ENCODE measurements at places on chromosomes 7 and 10.
A peak's percentile ranks its signal among the peaks of the same experiment; 100 is the strongest.

- no peak for DNase-seq
These were observed 73.1 kb downstream of the HTR7 start for GRCh38 chr10:90784771-90785170.

DNA sequence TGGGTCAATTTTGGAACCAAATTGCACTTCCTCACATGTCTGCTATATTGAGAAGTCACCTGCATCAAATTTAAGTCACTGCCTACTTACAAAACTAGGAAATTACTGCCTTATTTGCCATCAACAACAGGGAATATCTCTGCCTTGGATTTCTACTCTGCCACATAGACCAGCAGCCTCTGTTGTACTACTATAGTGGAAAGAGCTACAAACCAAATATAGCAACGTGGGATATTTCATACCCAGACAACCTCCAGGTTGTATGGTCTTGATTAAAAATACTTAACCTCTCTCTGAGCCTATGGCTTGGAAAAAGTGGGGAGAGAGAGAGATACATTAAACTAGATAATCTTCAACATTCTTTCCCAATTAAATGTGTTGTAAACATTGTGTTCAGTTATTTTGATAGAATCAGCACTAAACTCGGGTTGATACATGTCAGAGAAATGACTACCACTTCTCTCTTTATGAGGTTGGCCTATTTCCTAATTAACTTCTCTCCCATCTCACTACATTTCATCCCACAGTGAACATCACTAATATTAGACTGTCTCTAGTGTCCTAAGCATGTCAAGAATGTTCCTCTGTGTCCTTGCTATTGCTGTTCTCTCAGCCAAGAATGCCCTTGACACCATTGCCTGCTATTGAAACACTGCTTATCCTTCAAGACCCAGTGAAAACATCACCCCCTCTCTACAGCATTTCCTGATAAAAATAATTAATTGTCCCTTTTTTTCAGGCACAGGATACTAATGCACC, 421.2 kb downstream of the IPMK start:
- no peak for DNase-seq

DNA sequence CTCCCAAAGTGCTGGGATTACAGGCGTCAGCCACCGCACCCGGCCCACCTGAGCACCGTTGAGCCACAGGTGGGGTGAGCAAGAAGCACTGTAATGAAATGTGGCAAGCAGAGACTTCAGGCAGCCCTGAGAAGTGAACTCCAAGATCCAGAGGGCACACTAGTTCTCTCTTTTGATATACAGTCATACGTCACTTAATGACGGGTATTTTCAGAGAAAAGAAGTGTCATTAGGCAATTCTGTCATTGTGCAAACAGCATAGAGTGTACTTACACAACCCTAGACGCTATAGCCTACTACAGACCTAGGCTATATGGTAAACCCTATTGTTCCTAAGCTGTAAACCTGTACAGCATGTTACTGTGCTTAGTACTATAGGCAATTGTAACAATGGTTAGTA, 7.9 kb downstream of the PANK1 start:
- no peak for DNase-seq

- no peak for DNase-seq
These were observed 69.1 kb upstream of the FOXP2 start for GRCh38 chr7:114345494-114345893.

DNA sequence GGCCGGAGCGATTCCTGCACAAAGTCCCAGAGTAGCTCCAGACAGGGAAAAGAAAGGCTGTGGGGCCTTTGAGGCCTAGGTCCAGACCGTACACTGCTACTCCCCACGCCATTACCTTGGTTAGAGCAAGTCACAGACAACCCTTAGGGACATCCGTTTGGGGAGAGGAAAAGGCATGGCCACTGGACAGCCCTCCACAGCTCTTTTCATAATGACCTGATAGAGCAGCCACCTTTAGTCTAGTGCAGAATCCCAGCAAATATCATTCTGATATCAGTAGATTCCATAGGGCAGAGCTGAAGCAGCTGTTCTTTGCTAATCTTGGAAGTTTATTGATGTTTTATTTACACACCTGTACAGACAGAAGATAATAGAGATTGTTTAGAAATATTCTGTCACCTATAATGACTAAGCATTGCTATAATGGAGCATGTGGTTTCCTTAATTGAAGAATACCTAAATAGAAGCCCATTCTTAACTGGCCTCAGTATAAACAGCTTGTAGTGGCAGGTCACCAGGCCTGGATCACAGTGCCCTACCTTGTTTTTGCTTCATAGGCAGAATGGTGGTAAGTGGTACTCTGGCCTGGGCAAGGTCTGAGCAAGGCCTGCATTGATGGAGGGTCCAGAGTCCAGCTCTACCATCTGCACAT, 27.9 kb downstream of the OGDH start:
- DNase-seq = no peak

GRCh38 chr10:49596836-49597235, 13.3 kb upstream of the SLC18A3 start:
- DNase-seq = no peak

- no peak for DNase-seq
These were observed 5.8 kb downstream of the ADAM8 start for GRCh38 chr10:133270773-133271297.

DNA sequence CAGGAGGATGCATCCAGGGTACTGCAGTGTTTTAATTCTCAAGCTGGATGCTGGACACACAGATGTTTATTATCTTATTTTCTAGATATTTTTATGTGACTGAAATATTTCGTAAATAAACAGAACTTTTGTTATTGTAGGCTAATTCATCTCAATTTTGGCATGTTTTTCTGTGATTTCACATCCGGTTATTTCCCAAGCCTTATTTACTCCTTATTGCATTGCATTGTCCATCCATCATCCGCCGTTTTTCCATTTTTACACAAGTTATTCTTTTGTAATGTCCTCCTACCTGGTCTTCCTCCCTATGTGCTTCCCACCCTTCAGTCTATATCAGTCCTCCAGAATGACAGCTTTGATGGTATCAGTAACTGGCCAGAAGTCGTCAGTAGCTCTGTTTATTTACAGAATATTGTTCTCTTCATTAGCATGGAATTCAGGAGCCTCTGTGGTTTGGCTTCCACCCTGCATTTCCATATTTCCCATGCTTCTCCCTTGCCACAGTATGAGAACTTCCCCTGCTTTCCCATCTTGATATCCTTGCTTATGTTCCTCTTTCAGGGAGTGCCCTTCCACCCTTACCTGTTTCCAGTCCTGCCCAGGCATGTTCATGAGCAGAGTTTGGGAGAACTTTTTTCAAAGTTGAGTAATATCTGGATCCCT, 16.1 kb downstream of the GNAI1 start:
- DNase-seq = no peak

DNA sequence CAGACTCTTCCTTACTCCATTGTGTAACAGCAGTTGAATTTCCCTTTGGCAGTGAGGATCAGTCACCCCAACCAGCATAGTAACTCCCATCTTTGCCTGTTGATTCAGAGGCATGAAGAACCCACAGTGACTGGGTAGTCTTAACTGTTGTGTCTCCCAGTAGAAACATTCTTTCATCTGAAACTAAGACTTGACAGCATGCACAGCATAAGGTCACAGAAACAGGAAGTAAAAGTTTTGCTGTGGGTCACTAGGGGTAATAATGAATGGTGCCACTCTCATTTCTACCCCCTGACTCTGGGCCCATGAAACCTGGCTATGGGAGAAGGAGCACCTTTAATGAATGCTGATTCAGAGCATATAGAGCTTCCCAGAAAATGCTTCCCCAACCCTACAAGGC, 8.3 kb upstream of the FRMPD2 start:
- peak; percentile 78 for DNase-seq

GRCh38 chr10:13660551-13660920, 73.8 kb downstream of the PRPF18 start:
- no peak for DNase-seq

DNA sequence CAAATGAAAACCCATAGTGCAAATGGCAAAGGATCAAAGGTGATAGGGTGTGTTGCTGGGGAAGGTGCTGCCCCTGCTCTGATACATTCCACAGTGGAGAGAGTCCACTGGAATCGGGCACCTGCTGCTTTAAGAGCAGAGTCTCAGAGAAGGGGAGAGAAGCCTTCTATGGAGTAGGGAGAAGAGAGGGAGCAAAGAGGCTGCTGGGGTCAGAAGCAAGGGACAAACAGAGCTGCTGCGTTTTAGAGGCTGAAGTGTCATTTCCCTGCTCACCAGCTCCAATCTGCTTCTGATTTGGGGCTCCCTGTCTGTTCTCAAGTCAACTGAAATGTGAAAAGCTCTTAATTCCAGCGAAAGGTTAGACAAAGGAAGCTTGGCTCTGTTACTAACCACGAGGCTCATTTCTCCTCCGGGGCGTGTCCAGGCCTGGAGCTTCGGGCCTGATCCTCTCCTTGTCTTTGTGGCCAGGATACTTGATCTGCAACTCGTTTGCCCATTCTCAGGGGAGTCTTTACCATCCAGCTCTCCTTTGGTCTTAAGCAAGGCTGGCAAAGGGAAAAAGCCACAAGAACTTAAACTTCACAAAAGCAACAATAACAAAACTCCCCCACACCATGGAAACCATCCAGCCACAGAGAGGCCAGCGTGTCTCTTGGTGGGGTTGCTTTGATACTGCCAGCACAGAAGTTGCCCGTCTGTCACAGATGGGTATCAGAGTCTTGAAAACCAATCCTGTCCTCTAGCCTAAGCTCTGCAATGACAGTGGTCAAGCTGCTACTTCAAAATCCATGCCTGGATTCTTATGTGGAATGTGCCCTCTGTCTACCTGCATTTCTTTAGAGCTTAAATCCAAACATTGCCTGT, 692.6 kb downstream of the SUGCT start:
- DNase-seq = no peak

- no peak for DNase-seq
These were observed 339.1 kb downstream of the RPS24 start for GRCh38 chr10:78372806-78373205.

DNA sequence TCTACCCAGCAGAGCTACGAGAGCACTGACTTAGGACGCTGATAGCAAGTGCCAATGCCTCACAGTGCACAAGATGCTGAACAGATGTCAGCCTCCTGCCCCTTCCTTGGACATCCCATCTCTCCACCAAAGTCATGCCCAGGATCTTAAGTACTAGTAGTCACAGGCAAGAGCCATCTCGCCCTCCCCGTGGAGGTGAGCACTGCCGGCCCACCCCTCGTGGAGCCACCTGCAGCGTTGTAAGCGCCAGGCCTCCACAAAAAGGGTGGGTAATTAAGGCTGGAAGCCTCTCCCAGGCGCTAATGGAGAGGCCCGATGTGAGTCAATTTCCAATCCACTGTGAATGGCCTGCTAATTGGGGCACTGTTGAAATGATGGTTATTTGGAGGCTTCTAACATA, 156.2 kb downstream of the GRID1 start:
- no peak for DNase-seq

DNA sequence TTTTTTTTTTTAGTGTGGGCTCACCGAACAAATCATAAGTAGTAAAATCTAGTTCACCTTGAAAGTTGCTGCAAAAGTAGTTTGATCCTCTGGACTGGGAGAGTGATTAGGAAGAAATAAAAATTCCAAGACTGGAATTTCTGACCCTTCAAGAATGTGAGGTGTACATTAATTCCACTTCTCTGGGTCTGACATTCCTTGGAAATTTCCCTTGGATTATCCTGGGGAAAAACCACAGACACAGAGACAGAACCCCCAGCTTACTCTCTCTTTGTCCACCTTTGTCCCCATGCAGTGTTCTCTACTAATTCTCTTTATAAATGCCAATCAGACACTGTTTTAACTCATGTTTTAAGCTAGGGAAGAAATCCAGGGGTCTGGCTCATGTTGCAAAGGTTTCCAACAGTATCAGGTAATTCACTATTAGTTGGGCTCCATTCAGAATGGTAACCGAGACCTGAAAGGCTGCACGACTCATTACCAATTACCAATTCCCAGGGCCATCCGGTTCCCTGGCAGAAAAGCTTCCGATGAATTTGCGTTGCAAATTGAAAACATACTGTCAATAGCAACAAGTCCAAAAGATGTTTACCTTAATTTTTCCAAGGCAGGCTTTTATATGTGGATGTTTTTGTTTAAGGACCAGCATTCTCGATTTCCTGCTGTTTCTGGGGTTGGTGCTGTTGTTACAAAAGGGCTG, 86.3 kb downstream of the BAMBI start:
- no peak for DNase-seq

- DNase-seq = no peak
These were observed 6.9 kb downstream of the COMTD1 start for GRCh38 chr10:75228834-75229233.

GRCh38 chr7:91784469-91784868, 96.0 kb downstream of the MTERF1 start:
- DNase-seq = no peak

DNA sequence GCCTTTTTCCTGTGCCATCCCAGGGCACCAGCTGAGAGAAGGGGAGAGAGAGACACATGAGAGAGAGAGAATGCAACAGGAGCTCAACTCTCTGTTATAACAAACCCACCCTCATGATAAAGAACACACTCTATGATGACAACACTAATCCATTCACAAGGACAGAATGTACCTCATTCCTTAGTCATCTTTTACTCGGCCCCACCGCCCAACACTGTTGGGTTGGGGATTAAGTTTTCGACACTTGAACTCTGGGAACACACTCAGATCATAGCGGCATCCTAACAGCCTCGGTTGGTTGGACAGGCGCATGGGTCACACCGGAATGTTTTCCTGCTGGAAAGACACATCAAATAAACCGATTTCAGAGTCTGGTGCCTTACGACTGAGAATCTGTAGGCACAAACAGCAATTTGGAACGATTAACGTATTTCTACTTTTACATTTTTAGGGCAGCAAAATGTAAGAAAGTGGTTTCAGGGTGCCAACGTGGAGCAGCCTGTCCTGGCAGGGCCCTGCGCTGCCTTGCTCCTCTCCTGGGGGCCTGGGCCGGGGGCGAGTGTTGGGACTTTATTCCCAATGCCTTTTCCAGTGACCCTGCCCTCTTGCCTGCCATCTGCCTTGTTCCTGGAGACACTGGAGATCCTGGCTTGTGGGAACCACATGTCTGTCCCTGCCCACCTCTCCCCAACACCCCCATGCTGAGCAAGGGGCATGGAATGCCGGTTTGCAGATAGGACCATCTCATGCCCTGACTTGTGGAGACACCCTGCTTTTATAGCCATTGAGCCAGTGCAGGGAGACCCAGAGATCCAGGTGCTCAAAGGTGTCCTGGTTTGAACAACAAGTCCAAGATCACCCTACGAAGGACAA, 287.0 kb downstream of the TCERG1L start:
- no peak for DNase-seq

GRCh38 chr7:15662451-15662850, 24.0 kb downstream of the MEOX2 start:
- no peak for DNase-seq

DNA sequence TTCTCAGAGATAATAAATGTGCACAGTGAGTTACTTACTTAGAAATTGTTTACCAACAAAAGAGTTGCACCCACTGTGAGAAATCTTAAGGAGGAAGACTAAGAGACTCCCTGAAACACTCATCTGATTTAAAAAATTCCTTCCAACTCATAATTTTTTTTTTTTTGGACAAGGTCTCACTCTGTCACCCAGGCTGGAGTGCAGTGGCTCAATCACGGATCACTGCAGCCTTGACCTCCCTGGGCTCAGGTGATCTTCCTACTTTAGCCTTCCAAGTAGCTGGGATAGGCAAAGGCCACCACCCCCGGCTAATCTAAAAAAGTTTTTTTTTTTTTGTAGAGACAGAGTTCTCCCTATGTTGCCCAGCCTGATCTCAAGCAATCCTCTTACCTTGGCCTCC, 36.0 kb downstream of the MALSU1 start:
- no peak for DNase-seq
